ENCODE measurements at places on chromosomes 7 and 10. TPM values are rescaled to one million over a fixed set of nuclear protein-coding genes. Genes with fewer than 3 reads are reported as not detected.

CLRN3 gene
- not detected for total RNA-seq

AGBL3 gene
- 0.94 TPM for total RNA-seq

NOM1 gene
- 30.7 TPM for total RNA-seq

EPDR1 gene
- 4.3 TPM for total RNA-seq

SNX10 gene
- 1.9 TPM for total RNA-seq

TNKS2 gene
- 55.0 TPM for total RNA-seq

NEUROD6 gene
- not detected for total RNA-seq

AQP1 gene
- total RNA-seq = 139 TPM

PRRT4 gene
- 7.8 TPM for total RNA-seq

HABP2 gene
- total RNA-seq = not detected

LEP gene
- 11.8 TPM for total RNA-seq

GNGT1 gene
- not detected for total RNA-seq

CYP2C9 gene
- 7.2 TPM for total RNA-seq

MPP7 gene
- 46.7 TPM for total RNA-seq

CYP26C1 gene
- 0.21 TPM for total RNA-seq

GHRHR gene
- total RNA-seq = not detected

KIF20B gene
- 5.4 TPM for total RNA-seq

SLIT1 gene
- 0.10 TPM for total RNA-seq

MEST gene
- 14.6 TPM for total RNA-seq

ASB10 gene
- not detected for total RNA-seq

SEMA3A gene
- 4.4 TPM for total RNA-seq

TMUB1 gene
- 43.2 TPM for total RNA-seq

TAC1 gene
- total RNA-seq = 1.7 TPM

DNAH11 gene
- total RNA-seq = 2.3 TPM

OR13A1 gene
- total RNA-seq = not detected

FRAT1 gene
- total RNA-seq = 5.2 TPM

ZNF239 gene
- 0.80 TPM for total RNA-seq

UCMA gene
- not detected for total RNA-seq

NPC1L1 gene
- 0.24 TPM for total RNA-seq

Measured in suprapubic skin (tissue), 4 donors.